ENCODE measurements at places on chromosomes 3 and 15. TPM values are rescaled to one million over a fixed set of nuclear protein-coding genes. Genes with fewer than 3 reads are reported as not detected.

Gene HCN4
- total RNA-seq, result 0.17 TPM

Gene PCLAF
- total RNA-seq, result not detected

Gene PLA2G4D
- total RNA-seq, result not detected

Gene PARP3
- 22.9 TPM for total RNA-seq

Gene CCDC39
- not detected for total RNA-seq

Gene AHSG
- total RNA-seq, result not detected

Gene A4GNT
- not detected for total RNA-seq

Gene ANKRD63
- not detected for total RNA-seq

Gene IL17RC
- 60.4 TPM for total RNA-seq

Gene UACA
- 31.2 TPM for total RNA-seq

Gene SPINK8
- total RNA-seq, result not detected

Gene DOCK3
- total RNA-seq, result 10.6 TPM

Gene TRPM1
- total RNA-seq, result not detected

Gene ACOX2
- 28.9 TPM for total RNA-seq

Gene NANOGP8
- total RNA-seq, result 0.63 TPM

Gene AADAC
- total RNA-seq, result not detected

Gene SGO1
- total RNA-seq, result not detected

Gene HIGD1A
- 304 TPM for total RNA-seq

Gene PHLDB2
- 91.5 TPM for total RNA-seq

Gene CLSTN2
- total RNA-seq, result 9.5 TPM

Gene LRRC34
- 2.9 TPM for total RNA-seq

Gene ST3GAL6
- total RNA-seq, result 5.5 TPM

Gene PPP1R14D
- not detected for total RNA-seq

Gene PCBP4
- total RNA-seq, result 54.4 TPM

Gene CCR3
- total RNA-seq, result not detected

Gene NTRK3
- total RNA-seq, result 6.3 TPM

Gene TP63
- total RNA-seq, result 0.26 TPM

DNA sequence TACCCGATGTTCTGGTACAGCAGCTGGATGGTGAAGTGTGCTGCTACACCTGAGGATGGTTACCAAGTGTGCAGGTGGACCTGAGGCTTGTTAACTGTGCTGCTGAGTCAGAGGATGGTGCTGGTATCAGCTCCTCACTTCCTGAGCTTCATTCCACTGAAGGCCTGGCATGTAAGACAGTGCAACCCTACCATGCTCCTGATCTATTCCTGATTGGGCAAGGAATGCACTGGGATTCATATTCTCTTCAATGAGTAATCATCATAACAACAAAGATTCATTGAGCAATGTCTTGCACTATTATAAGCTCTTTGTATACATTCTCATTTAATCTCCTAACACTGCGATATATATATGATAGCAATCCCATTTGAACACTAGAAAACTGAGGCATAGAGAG is 62.9 kb upstream of the THSD4 start:
- no peak for DNase-seq

DNA sequence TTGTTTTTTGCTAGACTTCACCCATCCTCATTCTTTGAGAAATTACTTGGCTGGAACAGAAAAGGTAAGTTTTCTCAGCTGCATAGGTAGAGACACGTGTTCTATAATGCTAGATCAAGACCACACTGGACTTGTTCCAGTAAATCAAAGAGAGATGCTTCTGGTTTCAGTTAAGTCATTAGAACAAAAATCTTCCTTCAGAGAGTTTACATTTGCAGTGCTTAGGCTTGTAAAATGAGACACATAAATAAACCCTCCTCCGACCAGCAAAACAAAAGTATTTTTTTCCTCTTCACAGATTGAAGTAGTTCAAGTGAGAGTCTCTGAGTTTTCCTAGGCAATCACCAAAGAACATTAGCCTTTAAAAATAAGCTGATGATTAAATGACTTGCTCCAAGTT is 87.3 kb upstream of the PROK2 start:
- no peak for DNase-seq

DNA sequence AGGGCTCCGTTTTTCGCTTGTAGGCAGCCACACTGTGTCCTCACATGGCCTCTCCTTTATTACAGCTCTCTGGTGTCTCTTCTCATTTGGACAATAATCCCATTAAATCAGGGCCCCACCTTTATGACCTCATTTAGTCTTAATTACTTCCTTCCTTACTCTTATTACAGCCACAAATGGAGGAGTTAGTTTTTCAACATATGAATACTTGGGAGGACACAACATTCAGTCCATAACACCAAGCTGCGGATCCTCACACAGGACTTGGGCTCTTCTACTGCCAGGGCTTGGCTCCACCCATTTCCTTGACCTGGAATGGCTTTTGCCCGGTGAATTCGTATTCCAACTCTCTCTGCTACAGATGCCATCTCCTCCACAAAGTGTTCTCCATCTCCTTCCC is 74.3 kb upstream of the SLC7A14 start:
- no peak for DNase-seq

- no peak for DNase-seq
Measured at GRCh38 chr3:335240-335639, 138.7 kb downstream of the CHL1 start.

DNA sequence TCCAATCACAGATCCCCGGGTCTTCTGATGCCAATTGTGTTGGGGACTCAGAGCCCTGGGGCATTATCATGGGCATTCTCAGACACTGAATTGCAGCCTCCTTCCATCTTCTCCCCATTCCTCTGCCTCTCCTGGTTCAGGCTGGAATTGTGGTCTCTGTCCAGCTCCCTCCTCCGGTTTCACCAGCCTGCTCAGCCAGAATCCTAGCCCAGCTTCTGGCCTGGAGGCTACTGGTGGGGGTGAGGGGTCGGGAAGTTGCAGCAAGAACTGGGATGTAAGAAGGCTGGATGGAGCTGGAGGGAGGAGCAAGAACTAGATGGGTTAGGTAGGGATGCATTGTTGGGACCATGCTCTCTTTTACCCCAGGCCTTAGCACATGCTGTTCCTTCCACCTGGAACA is 53.5 kb downstream of the TLE3 start:
- no peak for DNase-seq

DNA sequence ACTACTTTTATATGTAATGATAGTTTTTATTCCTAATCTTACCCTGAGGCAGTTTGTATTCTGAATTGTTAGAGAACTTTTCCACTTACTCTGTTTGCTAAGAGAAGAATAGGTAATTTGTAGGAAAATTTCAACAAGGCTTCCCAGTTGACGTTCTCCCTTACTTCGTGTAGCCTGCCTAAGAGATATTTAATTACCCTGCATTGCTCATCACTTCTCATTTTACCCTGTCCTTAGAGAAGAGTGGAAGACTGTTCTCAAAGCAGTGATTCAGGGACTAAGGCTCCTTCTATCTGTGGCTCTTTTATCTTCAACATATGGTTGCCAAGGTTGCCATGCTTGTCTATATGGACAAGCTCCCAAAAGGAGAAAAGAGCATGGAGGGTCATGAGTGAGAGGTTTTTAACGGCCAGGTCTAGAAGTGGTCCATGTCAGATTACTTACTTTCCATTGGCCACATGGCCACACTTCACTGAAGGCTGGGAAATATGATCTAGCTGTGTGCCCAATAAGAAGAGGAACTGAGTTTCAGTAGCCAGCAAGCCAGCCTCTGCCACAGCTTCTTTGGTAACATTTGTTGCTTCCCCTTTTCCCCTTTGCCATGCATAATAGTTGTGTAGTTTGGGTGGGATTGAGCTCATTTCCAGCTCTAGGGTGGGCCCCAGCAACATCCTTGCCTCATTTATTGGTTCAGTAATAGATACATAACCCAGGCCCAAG is 22.1 kb downstream of the PDE8A start:
- no peak for DNase-seq

DNA sequence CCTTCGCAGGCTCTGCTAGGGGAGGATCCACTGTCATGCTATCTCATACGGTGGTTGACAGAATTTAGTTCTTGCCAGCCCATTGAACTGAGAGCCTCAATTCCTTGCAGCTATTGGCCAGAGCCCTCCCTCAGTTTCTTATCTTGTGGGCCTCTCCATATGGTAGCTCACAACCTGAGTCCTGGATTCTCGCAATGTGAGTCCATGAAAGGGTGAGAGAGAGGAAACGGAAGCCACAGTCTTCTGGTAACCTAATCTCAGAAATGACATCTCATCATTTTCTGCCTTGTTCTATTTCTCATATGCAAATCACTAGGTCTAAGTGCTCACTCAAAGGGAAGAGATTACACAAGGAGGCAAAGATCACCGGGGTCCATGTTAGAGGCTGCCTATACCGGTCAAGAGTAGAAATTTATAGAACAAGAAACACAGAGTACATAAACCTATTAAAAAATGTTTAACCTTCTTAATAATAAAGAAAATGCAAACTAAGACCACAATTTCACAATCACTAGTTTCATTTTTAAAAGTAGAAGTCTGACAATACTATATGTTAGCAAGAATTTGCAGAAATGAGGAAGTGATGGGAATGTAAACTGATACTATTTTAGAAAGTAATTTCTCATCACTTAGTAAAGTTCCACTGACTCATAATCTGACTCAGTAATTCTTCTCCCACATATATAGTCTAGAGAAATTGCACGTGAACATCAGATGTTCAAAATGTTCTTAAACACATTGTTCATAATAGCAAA is 378.4 kb upstream of the AGTR1 start:
- DNase-seq, result no peak

DNA sequence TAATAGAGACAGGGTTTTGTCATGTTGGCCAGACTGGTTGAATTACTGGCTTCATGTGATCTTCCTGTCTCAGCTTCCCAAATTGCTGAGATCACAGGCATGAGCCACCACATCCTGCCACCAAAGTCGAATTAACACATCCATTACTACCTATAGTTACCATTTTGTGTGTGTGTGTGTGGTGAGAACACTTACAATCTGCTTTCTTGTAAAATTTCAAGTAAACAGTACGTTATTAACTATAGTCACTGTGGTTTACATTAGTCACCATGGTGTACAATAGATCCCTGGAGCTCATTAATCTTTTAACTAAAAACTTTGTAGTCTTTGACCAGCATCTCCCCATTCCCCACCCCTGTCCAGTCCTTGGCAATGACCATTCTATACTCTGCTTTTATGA is 270.0 kb downstream of the NAALADL2 start:
- DNase-seq, result no peak

- peak; percentile 62 for DNase-seq
Measured at GRCh38 chr15:100263721-100264455, 77.9 kb downstream of the ADAMTS17 start.

DNA sequence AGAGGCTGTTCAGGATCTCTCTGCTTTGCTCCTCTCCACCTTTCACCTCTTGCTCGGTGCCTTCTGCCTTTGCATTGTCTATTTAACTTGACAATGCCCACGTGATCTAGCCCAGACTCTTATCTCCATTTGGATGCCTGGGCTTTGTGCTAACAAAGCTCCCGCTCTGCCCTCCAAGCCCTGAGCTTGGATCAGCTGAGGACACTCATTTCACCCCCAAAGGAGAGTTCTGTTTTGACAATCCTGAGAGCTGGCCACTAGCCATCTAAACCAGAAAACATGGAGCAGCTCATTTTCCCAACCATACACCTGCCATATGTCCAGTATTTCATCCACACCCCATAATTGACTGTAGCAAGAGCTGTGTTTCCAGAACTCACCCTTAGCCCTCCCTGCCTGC is 12.8 kb downstream of the GPR176 start:
- DNase-seq, result no peak

DNA sequence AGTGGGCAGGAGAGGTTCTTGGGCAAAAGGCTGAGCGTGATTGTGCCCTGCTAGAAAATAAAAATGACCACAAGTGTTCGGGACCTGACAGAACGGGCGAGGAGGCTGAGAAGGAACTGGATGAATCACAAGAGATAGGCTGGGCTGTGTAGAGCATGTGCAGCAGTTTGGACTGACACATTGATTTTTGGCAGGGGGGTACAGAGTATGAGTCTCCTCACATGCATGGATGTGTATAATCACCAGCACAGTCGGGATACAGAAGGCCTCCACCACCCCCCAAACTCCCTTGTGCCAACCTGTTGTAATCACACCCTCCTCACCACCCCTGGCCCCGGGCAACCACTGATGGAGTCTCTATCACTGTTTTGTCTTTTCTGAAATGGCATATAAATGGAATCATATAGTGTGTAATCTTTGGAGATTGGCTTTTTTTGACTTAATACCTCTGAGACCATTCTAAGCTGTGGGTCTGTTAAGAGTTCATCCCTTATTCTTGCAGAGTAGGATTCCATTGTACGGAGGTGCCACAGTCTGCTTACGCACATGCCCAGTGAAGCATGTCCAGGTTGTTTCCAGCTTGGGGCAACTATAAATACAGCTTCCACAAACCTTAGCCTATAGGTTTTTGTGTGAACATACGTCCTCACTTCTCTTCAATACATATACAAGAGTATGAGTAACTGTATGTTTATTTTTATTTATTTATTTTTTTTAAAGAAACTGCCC is 438.8 kb downstream of the FOXP1 start:
- no peak for DNase-seq

GRCh38 chr3:69011096-69011730 is 2.3 kb downstream of the EOGT start:
- no peak for DNase-seq

GRCh38 chr15:90513448-90513847 is 16.3 kb upstream of the CRTC3 start:
- no peak for DNase-seq

DNA sequence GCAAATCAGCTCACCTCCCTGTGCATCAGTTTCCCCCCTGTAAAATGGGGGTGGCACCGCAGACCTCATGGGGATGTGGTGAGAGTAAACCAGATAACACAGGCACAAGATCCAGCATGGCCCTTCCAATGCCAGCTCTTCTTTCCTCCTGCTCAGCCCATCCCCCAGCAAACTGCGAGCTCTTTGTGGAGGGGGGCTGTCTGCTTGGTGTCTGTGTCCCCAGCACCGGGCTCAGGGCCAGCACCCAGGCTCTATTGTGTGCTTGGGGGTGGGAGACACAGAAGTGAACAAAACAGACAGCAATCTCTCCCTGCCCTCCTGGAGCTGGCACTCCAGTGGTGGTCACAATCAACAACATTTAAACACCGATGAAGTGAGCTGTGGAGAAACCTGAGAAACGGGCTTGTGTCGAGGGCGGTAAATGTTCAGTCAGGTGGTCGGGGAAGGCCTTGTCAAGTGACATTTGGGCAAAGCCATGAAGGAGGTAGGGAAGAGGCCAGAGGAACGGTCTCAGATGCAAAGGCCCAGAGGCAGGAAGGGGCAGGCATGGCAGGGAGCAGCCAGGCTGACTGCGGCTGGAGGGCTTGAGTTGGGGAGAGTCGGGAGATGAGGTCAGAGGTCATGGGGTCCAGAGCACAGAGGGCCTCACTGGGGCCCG is 28.4 kb downstream of the GRIP2 start:
- no peak for DNase-seq

GRCh38 chr15:77454951-77455350 is 34.3 kb downstream of the HMG20A start:
- DNase-seq, result no peak

- no peak for DNase-seq
Measured at GRCh38 chr3:108495717-108496116, 14.7 kb downstream of the MYH15 start.

- no peak for DNase-seq
Measured at GRCh38 chr3:129855170-129855831, 38.2 kb downstream of the TMCC1 start.

GRCh38 chr15:66877477-66878271 is 175.6 kb downstream of the SMAD6 start:
- DNase-seq, result peak; percentile 88

- no peak for DNase-seq
Measured at GRCh38 chr15:77993374-77993911, 84.1 kb downstream of the TBC1D2B start.

All from esophagus muscularis mucosa (tissue), 4 donors.